A549 treated with Hydrocortisone at 1 μM for 4 hours (cell line): ENCODE measurements at places on chromosomes 7 and 10. TPM values are rescaled to one million over a fixed set of nuclear protein-coding genes. Genes with fewer than 3 reads are reported as not detected.

The GRM8 gene
- 0.09 to 0.18 TPM in 2 of 5 replicates, not detected in the others for total RNA-seq

The FFAR4 gene
- total RNA-seq: 0.06 to 0.12 TPM (median 0.08 TPM) in 5 replicates

The GNAT3 gene
- not detected in 5 replicates for total RNA-seq

The TEX47 gene
- total RNA-seq: not detected in 5 replicates

The CYP2C19 gene
- not detected in 5 replicates for total RNA-seq

The GHRHR gene
- 0.41 TPM in 1 of 5 replicates, not detected in the others for total RNA-seq

The ERVW-1 gene
- not detected in 5 replicates for total RNA-seq

The EFCAB10 gene
- 2.3 to 3.5 TPM (median 3.2 TPM) in 5 replicates for total RNA-seq

The GJC3 gene
- 0.16 TPM in 1 of 5 replicates, not detected in the others for total RNA-seq

The CDHR3 gene
- 3.6 to 4.9 TPM (median 4.2 TPM) in 5 replicates for total RNA-seq

The CCDC71L gene
- total RNA-seq: 8.0 to 13.1 TPM (median 12.9 TPM) in 5 replicates

The SMURF1 gene
- 19.3 to 25.5 TPM (median 22.3 TPM) in 5 replicates for total RNA-seq

The SUN3 gene
- 0.09 to 0.32 TPM in 2 of 5 replicates, not detected in the others for total RNA-seq

The STEAP2 gene
- total RNA-seq: 3.0 to 4.9 TPM (median 4.4 TPM) in 5 replicates

The ASIC3 gene
- total RNA-seq: 6.0 to 10.8 TPM (median 9.5 TPM) in 5 replicates

The PNLIPRP1 gene
- total RNA-seq: not detected in 5 replicates

The PITX3 gene
- 0.63 to 1.4 TPM (median 1.2 TPM) in 5 replicates for total RNA-seq

The PRTFDC1 gene
- total RNA-seq: 15.8 to 19.8 TPM (median 17.5 TPM) in 5 replicates
